ENCODE measurements at places on chromosomes 1 and 21. TPM values are rescaled to one million over a fixed set of nuclear protein-coding genes. Genes with fewer than 3 reads are reported as not detected.

DNA sequence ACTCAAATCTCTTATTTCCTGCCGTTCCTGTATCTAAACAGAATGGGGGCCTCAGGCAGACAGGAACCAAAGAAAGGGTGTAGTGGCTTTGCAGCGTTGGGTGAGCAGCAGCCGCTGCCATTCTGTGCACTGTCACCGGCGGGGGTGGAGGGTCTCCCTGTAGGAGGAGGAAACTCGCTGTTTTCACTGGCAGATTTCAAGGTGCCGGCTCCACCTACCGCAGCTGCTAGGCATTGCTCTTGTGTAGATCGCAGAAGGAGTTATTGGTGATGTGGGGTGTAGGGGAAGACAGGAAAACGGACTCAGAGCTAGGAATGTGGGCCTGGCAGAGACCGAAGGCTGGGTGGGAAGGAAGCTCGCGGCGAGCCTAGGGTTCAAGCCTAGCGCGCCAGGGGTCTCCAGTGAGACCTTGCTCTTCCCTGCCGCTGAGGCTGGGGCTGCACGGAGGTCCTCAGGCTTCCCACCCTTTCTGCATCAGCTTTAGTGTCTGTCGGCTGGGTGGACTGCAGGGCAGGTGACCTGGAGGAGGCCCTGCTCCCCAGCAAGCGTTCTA is 20.8 kb downstream of the ATP5PO start:
- DNase-seq: peak; percentile 85

- no peak for DNase-seq
Measured at GRCh38 chr1:210597555-210598134, 268.9 kb downstream of the HHAT start.

MROH9 gene
- total RNA-seq: 0.10 TPM

AADACL4 gene
- 0.79 TPM for total RNA-seq

GRCh38 chr1:243562473-243562872 is 287.6 kb downstream of the AKT3 start:
- DNase-seq: no peak

TMEM50A gene
- total RNA-seq: 90.2 TPM

DNA sequence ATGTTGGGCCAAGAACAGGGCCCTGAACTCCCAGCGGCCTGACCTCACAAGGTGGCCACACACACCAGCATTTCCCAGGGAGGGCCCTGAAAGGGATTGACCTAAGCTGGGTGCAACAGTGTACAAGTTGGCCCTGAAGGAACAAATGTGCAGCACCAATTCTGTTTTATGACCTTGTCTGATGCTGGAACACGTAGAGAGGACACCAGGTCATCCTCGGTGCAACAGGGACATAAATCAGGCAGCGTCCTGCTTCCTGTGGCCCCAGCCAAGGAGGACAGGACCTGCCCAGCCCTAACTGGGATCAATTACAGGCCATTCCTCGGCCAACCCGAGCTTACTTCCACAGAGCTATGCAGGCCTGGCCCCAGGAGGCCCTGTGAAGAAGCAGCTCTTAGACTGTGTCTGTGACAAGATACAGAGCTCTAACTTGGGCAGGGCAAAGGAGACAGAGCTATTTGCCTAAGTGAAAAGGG is 12.8 kb upstream of the PHC2 start:
- no peak for DNase-seq

- DNase-seq: no peak
Measured at GRCh38 chr1:84758968-84759491, 68.8 kb upstream of the SSX2IP start.

- no peak for DNase-seq
Measured at GRCh38 chr1:95554408-95554807, 320.4 kb downstream of the RWDD3 start.

IL20 gene
- 0.59 TPM for total RNA-seq

GRCh38 chr1:25820247-25821111 is 725 bp downstream of the MTFR1L start:
- peak; percentile 17 for DNase-seq

DNA sequence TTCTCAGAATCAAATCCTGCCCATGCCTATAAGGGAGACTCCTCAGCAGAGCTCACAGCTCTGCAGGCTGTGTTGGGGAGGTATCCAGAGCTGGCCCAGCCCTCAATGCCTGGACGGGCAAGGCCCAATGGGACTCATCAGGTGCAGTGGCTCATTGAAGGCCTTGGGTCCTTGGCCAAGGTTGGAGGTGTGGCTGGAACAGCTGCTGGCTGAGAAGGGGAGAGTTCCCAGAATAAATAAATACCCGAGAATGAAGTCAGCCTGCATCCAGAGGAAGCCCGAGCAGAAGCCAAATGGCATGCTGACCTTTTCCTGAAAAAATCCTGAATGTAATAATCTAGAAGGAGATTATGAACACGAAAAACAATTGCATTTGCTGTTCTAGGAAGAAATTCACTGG is 25.2 kb upstream of the IKBKE start:
- DNase-seq: no peak

AK4 gene
- total RNA-seq: 18.9 TPM

CELA2A gene
- total RNA-seq: not detected

Measured in skin of body (tissue), 3 donors.